ENCODE measurements at places on chromosomes 6 and 20.

DNA sequence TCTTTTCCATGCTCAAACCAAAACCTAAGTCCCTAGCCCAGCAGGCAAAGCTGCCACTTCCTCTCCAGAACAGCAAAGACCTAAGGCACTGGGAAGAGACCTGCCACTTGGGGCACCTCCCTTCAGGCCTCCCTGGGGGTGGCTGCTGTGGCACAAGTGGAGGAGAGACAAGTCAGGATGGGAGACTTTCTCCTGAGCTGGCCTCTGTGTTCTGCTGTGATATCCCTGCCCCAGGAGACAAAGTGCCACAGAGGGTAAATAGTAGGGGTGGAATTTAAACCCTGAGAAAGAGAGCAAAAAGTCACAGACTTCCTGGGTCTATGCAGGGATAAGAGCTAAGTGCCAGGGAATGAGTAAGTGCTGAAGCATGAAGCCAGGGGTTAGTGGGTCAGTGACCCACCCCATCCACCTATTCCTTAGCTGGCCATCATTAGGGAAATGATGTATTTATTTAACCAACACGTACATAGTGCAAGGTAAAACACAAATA, 84.2 kb downstream of the MRPL14 start:
- DNase-seq = no peak

DNA sequence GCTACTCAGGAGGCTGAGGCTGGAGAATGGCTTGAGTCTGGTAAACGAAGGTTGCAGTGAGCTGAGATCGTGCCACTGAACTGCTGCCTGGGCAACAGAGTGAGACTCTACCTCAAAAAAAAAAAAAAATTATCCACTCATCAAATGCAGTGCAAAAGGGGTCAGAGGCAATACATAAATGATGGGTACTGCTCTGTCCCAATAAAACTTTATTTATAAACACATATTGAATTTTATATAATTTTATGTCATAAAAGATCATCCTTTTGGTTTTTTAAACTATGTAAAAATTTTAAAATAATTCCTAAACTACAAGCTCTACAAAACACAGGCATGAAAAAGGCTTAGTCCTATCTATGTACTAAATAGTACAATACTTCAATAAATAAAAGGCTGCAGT, 10.3 kb downstream of the KHDC1 start:
- no peak for DNase-seq

DNA sequence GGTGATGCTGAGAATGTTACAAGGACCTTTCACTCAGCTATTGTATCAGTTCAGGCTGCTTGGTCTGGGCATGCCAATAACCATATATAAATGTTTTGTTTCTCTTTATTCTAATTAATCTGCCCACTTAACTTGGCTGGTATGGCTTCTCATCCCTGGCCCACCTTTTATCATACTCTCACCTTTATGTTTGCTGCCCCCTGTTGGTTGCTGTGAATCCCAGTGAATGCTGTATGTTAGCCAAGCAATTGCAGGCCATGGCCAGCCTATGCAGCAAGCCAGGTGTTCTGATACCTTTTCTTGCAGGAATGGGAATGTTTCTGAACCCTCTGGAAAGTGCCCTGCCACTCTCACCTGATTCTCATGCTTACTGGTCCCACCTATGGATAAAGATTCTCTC, 54.6 kb downstream of the PCSK2 start:
- DNase-seq = no peak

- DNase-seq = no peak
Observed at GRCh38 chr20:38081575-38081974, 48.0 kb downstream of the RPRD1B start.

GRCh38 chr20:58882704-58883089, 30.2 kb downstream of the GNAS start:
- DNase-seq = no peak

All from activated CD8-positive, alpha-beta memory T cell treated with anti-CD3 and anti-CD28 coated beads, Interleukin-2, amount 50 U/mL, for 4 hours (primary cell).